ENCODE measurements at places on chromosomes 6 and 20.

DNA sequence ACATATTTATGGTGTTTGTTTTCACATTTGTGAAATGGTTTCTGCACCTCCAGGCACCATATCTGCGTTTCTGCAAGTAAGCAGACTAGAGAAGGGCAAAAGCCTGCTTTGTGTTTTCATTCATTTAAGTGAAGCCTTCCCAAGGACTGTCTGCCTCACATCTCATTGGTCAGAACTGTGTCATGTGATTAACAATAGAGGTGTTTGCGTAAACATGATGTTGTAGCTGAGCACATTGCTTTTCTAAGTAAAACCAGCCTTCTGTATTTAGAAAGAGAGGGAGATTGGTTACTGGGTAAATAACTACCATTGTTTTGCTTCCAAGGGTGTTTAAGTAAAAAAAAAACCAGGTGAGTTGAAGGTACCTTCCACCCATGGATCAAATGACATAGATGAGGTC is 39.7 kb downstream of the SH3BGRL2 start:
- no peak for DNase-seq

GRCh38 chr20:64151633-64152530 is 12.4 kb upstream of the MYT1 start:
- DNase-seq: no peak

DNA sequence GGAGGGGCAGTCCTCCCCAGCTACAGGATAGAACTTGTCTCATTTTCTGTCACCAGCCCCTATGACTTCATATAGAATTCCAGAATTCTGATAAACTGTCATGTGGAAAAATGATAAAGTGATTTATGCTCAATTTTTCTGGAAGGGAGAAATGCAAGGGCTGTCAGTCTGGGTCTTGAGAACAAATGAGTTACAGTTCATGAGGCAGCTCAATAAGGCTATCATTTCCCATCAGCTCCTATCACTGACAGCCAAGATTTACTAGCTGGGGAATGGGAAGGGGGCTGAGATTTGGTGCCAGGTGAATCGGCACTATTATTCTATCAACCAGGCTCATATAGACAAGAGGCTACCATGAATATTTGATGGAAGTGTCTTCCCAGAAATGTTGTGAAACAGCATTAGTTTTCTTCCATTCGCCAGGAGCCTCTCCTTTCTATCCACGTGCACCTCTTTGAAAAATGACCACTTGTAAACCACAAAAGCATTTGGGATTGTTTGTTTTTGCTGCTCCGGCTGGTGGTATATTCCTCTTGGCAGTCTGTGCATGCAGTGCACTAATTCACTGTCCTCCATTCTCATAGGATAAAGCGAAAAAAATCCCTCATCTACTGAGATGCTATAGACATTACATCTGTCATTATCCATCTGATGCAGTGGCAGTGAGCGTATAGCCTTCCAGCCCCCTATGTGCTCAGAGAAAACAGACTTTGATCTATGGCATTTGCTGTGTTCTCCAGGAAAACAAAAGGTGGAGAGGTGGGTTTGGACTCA is 528.7 kb upstream of the RNF217 start:
- no peak for DNase-seq

DNA sequence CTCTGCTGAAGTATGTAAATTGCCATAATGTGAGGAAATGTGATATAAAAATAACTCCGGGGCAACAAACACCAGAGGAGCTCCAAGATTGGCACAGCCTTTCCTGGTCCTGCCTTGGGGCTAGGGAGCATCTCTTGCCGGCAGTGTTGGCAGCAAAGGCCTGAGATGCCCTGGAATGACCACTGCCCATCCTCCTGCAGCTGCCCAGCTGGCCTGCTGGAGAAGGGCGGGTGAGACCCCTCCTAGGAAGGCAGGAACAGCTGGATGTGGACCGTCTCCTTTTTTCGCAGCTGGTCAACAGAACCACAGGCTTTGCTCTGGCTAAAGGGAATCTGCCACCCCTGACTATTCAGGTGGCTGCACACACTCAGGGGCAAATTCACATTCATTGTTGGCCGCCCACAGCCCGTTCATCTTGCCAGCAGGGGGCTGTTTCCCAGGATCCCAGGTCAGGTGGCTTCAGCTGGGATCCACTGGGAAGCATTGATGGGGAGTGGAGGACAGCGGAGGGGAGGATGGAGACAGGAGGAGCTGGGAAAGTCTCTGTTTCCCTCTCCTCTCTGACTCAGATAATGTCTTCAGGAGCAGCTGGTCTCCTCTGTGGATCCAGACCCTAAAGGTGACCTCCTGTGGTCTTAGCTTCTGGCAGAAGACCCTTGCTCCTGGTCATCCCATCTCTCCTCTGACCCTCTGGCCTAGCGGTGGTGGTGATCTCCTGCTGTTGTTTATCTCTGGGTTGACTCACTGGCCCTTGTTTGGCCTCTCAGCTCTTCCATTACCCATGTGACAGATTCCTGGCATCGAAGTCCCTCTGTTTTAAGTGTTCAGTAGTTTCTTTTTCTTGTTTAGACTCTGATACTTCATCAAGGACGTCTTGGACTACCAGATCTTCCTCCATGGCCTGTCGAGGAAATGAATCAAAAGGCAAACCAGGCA is 336.7 kb downstream of the DHX35 start:
- DNase-seq: no peak

- DNase-seq: no peak
Observed at GRCh38 chr6:32895006-32895345, 41.0 kb downstream of the PSMB9 start.

- no peak for DNase-seq
Observed at GRCh38 chr6:15751721-15752350, 89.0 kb upstream of the DTNBP1 start.

DNA sequence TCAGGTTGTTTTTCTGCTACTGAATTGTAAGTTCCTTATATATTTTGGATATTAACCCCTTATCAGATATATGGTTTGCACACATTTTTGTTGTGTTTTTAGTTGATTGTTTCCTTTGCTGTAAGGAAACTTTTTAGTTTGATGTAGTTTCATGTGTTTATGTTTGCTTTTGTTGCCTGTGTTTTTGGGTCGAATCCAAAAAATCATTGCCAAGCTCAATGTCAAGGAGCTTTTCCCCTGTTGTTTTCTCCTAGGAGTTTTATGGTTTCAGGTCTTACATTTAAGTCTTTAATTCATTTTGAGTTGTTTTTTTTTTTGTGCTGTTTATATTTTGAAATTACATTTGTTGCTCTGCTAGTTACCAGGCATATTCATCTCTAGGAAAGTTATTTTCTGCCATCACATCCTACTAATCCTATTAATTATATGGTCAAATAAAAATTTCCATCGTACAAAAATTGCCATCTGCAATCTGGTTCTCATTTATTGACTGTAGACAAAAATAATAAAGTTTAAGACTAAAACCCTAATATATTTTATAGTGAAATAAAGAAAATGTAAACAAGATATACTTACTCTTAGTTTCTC is 103.8 kb upstream of the FAM184A start:
- no peak for DNase-seq

DNA sequence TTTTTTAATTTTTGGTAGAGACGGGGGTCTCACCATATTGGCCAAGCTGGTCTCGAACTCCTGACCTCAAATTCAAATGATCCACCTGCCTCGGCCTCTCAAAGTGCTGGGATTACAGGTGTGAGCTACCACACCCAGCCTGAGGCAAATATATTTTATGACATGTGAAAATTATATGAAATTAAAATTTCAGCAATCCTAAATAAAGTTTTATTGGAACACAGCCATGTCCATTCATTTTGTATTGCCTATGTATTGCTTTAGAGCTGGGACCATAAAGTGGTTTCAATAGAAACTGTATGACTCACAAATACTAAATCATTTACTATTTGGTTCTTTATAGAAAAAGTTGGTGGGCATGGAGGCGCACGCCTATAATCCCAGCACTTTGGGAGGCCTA is 32.0 kb upstream of the GCM1 start:
- no peak for DNase-seq

- DNase-seq: no peak
Observed at GRCh38 chr6:52115145-52115741, 27.8 kb upstream of the PKHD1 start.

DNA sequence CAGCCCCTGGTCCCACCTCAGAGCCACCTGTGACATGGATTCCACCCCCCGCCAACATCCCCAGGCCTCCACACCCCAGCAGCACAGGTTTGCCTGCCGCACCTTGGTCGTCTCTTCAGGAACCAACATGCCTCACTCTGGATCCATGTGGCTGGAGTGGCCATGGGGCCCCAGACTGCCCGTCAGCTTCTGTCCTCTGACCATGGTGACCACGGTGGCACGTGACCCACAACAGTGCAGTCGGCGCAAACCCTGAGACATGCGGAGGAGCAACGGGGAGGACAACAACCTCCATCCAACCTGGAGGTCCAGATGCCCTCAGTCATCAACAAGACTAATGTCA is 85.6 kb downstream of the ANKRD60 start:
- DNase-seq: no peak

- DNase-seq: no peak
Observed at GRCh38 chr6:157557559-157557958, 176.6 kb downstream of the ZDHHC14 start.

GRCh38 chr6:11253594-11253993 is 21.1 kb upstream of the NEDD9 start:
- no peak for DNase-seq

DNA sequence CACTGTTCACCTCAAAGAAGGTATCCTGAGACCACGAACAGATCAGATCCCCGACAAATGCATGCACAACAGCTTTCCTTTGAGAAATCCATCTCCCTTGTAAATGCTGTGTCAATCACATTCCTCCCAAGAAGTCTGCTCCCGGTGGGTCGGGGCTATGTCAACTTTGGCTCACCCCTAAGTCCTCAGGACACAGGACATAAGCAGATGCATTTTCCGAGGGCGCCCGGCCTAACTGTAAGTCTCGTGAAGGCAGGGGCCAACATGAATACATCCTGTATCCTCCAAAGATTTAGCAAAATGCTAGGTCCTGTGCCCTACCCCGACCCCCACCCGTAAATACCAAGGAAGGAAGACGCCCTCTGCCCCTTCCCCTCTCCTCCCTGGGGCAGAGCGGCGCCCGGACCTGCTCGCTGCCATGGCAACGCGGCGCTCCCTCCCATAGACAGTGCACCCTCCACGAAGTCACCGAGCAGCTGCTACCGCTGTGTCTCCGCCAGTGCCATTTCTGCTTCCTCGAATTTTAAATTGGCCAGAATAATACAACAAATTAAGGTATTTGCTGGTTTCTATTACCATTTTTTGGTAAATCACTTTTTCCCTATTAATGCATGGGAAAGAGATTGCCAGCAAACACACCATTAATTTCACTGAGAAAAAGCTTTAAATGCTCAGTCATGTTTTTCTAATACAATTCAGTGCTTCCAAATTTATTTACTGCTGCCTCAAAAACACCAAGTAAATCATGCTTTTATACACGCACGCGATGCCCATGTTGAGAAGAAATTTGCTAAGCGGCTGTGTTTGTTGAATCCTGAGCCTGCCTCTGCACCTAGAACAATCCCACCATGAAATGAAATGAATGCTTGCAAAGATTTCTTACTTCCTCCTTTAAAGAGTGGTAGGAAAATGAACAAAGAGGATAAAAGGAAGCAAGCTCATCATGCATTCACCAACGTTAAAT is 100.6 kb downstream of the PCSK2 start:
- no peak for DNase-seq

GRCh38 chr6:135842618-135843392 is 8.7 kb upstream of the PDE7B start:
- no peak for DNase-seq

- no peak for DNase-seq
Observed at GRCh38 chr20:57409316-57409671, 18.1 kb downstream of the RBM38 start.

- no peak for DNase-seq
Observed at GRCh38 chr20:6295867-6296256, 173.0 kb upstream of the FERMT1 start.

- DNase-seq: no peak
Observed at GRCh38 chr6:29500594-29500993, 12.8 kb upstream of the MAS1L start.

- DNase-seq: no peak
Observed at GRCh38 chr20:63007646-63008488, 1.1 kb upstream of the BHLHE23 start.

GRCh38 chr6:157033428-157034140 is 256.4 kb downstream of the ARID1B start:
- no peak for DNase-seq

DNA sequence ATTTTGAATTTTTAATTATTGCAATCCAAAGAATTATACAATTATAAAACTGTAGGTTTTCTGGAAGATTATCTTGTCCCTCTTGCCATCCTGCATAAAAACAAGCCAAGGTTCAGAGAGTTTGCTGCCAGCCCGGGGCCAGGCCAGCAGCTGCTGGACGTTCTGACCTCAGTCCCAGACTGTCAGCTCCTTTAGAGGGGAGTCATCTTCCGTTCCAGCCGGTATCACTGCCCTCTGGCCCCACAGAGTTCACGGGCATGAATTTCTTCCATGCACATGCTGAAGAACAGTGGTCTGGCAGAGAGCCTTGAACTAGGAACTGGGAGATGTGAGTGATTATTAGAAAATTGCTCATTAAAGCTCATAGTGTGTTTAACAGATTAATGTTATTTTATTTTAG is 130.4 kb upstream of the QKI start:
- no peak for DNase-seq

GRCh38 chr6:28709478-28710349 is 184.0 kb downstream of the GPX5 start:
- no peak for DNase-seq

GRCh38 chr6:160049346-160049745 is 72.3 kb upstream of the SLC22A1 start:
- no peak for DNase-seq

DNA sequence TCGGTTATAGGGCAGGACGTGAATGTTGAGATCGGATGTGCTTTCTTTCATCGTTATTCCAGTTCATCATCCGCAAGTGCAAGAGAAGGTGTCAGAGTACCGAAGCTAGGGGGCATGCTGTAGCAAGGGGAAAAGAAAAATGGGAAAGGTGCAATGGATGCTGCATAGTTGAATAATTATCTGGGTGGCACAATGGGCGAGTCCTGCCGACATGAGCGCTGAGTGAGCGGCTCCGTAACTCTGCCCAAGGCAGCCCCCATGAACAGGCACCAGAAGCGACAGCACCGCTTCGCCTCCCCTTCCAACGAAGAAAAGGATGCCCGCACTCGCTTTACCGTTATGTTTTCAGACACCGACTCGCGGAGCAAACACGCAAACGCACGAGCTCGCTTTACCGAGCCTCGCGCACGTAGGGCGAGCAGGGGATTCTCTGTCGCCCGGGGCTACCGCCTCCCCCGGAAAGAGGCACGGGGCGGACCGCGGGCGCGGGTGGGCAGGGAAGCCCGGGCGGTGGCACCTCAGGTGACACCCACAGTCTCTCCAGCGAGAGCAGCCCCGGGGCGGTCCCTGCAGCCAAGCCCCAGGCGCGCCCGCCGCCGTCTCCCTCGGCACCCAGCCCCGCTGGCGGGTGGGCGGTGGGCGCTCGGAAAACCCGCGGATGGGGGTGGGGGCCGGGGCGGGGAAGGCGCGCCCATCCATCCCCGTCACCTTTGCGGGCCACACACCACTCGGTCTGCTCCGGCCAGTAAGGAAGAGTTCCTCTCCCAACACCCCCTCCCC is 654 bp downstream of the WASF1 start:
- peak; percentile 19 for DNase-seq

DNA sequence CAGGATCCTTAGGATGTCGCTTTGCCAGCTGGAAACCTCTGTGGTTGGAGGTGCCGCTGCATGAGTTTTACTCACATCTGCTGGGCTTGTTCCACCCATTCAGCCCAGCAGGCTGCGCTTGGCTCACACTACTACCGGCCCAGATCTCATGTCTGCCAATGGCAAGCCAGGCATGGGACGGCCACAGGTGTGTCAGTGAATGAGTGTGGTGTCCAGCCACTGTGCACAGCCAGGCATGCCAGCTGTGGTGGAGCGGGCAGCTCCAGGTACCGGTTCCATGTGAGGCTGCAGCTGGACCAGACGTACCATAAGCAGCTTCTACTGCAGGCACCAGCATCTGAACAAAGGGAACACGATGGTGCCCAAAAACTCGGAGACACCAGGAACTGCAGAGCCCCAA is 33.1 kb upstream of the ASF1A start:
- DNase-seq: no peak

Measured in stimulated activated CD8-positive, alpha-beta memory T cell treated with anti-CD3 and anti-CD28 coated beads, Interleukin-7, amount 100 ng/mL, for 1 hour (primary cell).